Mammary microvascular endothelial cell (primary cell): ENCODE measurements at places on chromosomes 1 and 21. TPM values are rescaled to one million over a fixed set of nuclear protein-coding genes. Genes with fewer than 3 reads are reported as not detected.

Gene RHOU
- total RNA-seq, result 0.94 and 1.1 TPM in 2 replicates

Gene CYP4A22
- not detected in 2 replicates for total RNA-seq

Gene DNASE2B
- not detected in 2 replicates for total RNA-seq

Gene CFHR1
- total RNA-seq, result not detected in 2 replicates

Gene AADACL4
- not detected in 2 replicates for total RNA-seq

Gene PLCH2
- total RNA-seq, result 0.13 TPM in 1 of 2 replicates, not detected in the other

Gene PAFAH2
- total RNA-seq, result 6.6 and 7.6 TPM in 2 replicates

Gene PHACTR4
- total RNA-seq, result 23.4 and 24.6 TPM in 2 replicates

Gene PPIAL4G
- not detected in 2 replicates for total RNA-seq

Gene CPTP
- 40.4 and 40.6 TPM in 2 replicates for total RNA-seq

Gene TAGLN2
- 869 and 920 TPM in 2 replicates for total RNA-seq

Gene SLC30A10
- not detected in 2 replicates for total RNA-seq

Gene FAM72D
- total RNA-seq, result 2.4 and 4.6 TPM in 2 replicates

Gene USP1
- total RNA-seq, result 29.4 and 34.8 TPM in 2 replicates

Gene S100A10
- 277 and 293 TPM in 2 replicates for total RNA-seq

Gene RBM11
- total RNA-seq, result not detected in 2 replicates

Gene KCNJ10
- total RNA-seq, result not detected in 2 replicates

Gene BTG2
- total RNA-seq, result 20.5 and 26.0 TPM in 2 replicates

Gene PLA2G2C
- not detected in 2 replicates for total RNA-seq

Gene ARTN
- 0.05 TPM in 1 of 2 replicates, not detected in the other for total RNA-seq

Gene OMA1
- total RNA-seq, result 7.7 and 10.8 TPM in 2 replicates

Gene LYPD8
- not detected in 2 replicates for total RNA-seq

Gene PTPN14
- 47.7 and 52.8 TPM in 2 replicates for total RNA-seq

Gene SPATA46
- total RNA-seq, result not detected in 2 replicates

Gene MPZ
- total RNA-seq, result 1.8 and 2.1 TPM in 2 replicates

Gene PDZK1IP1
- 0.13 and 0.30 TPM in 2 replicates for total RNA-seq

Gene OR2L2
- total RNA-seq, result not detected in 2 replicates

Gene CRYBG2
- total RNA-seq, result not detected in 2 replicates

Gene OR10Z1
- total RNA-seq, result not detected in 2 replicates

Gene BLACAT1
- 0.05 and 0.07 TPM in 2 replicates for total RNA-seq

Gene DDR2
- 3.0 and 3.9 TPM in 2 replicates for total RNA-seq

Gene GBP6
- total RNA-seq, result not detected in 2 replicates

Gene NUAK2
- total RNA-seq, result 11.1 and 15.7 TPM in 2 replicates

Gene HSF2BP
- 0.05 and 0.13 TPM in 2 replicates for total RNA-seq

Gene RNU1-2
- under 0.01 TPM in 1 of 2 replicates, not detected in the other for total RNA-seq

Gene FAM110D
- 3.7 and 4.7 TPM in 2 replicates for total RNA-seq

Gene PAPPA2
- total RNA-seq, result 0.05 and 0.13 TPM in 2 replicates

Gene PSMB2
- total RNA-seq, result 83.4 and 91.0 TPM in 2 replicates

Gene EFNA4
- total RNA-seq, result 7.9 and 9.4 TPM in 2 replicates

Gene C1QB
- not detected in 2 replicates for total RNA-seq

Gene IL12RB2
- not detected in 2 replicates for total RNA-seq

Gene CD48
- total RNA-seq, result not detected in 2 replicates

Gene TMPRSS3
- not detected in 2 replicates for total RNA-seq

Gene BGLAP
- total RNA-seq, result not detected in 2 replicates

Gene C1QA
- not detected in 2 replicates for total RNA-seq

Gene CNR2
- not detected in 2 replicates for total RNA-seq

Gene KCNE1
- not detected in 2 replicates for total RNA-seq

Gene BARHL2
- not detected in 2 replicates for total RNA-seq

Gene VHLL
- total RNA-seq, result not detected in 2 replicates

Gene RUNX3
- not detected in 2 replicates for total RNA-seq
